ENCODE measurements at places on chromosomes 4 and X. TPM values are rescaled to one million over a fixed set of nuclear protein-coding genes. Genes with fewer than 3 reads are reported as not detected.
A peak's percentile ranks its signal among the peaks of the same experiment; 100 is the strongest.

- no peaks in the 10 kb centered on the region for H3K4me1 ChIP-seq
- H3K36me3 ChIP-seq = no peaks in the 10 kb centered on the region
- H3K4me3 ChIP-seq = no peak overlapping the region
- H3K27ac ChIP-seq = no peak overlapping the region
Measured at GRCh38 chr4:163959932-163960331, 465.4 kb downstream of the TMA16 start.

DNA sequence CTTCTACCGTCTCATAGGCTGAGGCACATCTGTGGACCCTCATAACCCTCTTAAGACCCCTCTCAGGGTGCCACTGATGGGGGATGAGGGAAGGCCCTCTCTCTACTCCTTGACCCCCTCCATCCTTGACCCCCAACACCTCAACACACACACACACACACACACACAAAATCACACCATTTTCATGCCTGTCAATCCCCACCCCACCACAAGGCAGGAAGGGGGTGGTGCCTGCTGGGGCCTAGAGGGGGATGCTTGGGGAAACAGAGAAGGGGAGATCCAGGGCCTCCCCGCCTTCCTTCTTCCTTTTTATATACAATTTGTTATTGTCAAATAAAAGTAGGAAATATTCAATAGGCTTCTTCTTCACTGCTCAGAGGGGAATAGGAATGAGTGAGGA is 1.2 kb upstream of the EBP start:
- peaks cover 6% of the 10 kb centered on the region for H3K27me3 ChIP-seq
- H3K4me3 ChIP-seq = no peak overlapping the region

DNA sequence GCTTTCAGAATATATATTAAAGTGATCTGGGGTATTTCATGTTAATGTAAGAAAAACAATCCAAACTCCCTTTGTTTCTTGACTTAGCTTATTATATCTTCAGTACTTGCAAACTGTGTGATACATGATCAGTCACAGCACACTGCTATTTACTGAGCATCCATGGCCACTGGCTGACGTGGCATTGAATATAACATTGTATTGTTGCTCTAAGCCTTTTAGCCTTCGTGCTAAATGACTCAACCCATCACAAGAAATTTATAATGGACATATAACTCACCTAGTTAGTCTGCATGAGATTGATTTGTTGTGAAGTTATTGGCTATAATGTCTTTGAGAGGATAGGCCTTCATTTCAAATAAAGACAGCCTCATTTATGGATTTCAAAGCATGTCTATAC is 642.6 kb downstream of the IL1RAPL1 start:
- no peak overlapping the region for H3K4me3 ChIP-seq
- no peaks in the 10 kb centered on the region for H3K36me3 ChIP-seq
- DNase-seq = no peak
- H3K4me1 ChIP-seq = no peaks in the 10 kb centered on the region
- H3K27me3 ChIP-seq = no peaks in the 10 kb centered on the region

GRCh38 chr4:38132107-38132673 is 172.0 kb downstream of the PTTG2 start:
- peak overlapping the region; percentile 45 for H3K27ac ChIP-seq
- no peak overlapping the region for H3K4me3 ChIP-seq
- H3K27me3 ChIP-seq = no peaks in the 10 kb centered on the region
- H3K36me3 ChIP-seq = no peaks in the 10 kb centered on the region
- DNase-seq = no peak

- H3K36me3 ChIP-seq = no peaks in the 10 kb centered on the region
- H3K27me3 ChIP-seq = no peaks in the 10 kb centered on the region
- no peaks in the 10 kb centered on the region for H3K4me1 ChIP-seq
- H3K27ac ChIP-seq = no peak overlapping the region
Measured at GRCh38 chrX:75365243-75365975, 91.5 kb downstream of the UPRT start.

GRCh38 chr4:18105030-18106011 is 83.8 kb upstream of the LCORL start:
- no peaks in the 10 kb centered on the region for H3K27me3 ChIP-seq
- no peaks in the 10 kb centered on the region for H3K36me3 ChIP-seq
- H3K4me3 ChIP-seq = no peak overlapping the region
- no peaks in the 10 kb centered on the region for H3K4me1 ChIP-seq
- H3K27ac ChIP-seq = no peak overlapping the region

The RAI2 gene
- total RNA-seq = 38.9 TPM

The TLR10 gene
- 0.48 TPM for total RNA-seq

The OTUD6A gene
- total RNA-seq = not detected

The RHOXF2B gene
- total RNA-seq = not detected

The SMR3B gene
- total RNA-seq = not detected

All from breast epithelium (tissue), 4 donors.